Astrocyte of the cerebellum (primary cell): ENCODE measurements at places on chromosomes 7 and 10.

DNA sequence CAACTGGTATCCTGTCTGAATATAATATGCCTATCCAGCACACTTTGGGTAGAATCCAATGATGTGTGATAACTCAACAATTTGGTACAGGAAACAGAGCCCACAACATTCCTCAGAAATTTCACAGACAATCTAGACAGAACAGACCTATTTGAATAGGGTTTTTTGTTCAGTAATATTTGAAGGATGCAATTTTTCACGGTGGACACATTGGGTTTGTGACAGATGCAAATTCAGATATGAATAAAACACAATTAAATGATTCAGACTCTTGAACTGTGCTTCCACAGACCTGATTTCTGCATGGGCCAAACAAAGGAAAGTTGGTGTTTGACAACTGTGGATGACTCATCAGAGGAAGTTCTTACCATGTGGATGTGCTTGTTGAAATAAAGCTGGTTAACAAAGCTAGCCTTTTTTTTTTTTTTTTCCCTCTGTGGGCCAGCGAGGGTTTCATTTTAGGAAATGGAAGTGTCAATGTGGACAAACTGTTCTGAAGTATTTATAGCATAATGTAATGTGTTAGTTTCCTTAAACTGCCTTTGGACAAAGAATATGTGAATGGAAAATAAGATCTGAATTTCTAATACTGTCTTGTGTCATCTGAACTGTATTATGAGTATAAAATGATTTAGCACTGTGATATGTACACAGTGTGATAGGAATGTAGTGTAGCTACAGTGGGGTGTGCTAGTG lies 43.2 kb upstream of the FAM133B start:
- peak; percentile 96 for DNase-seq

DNA sequence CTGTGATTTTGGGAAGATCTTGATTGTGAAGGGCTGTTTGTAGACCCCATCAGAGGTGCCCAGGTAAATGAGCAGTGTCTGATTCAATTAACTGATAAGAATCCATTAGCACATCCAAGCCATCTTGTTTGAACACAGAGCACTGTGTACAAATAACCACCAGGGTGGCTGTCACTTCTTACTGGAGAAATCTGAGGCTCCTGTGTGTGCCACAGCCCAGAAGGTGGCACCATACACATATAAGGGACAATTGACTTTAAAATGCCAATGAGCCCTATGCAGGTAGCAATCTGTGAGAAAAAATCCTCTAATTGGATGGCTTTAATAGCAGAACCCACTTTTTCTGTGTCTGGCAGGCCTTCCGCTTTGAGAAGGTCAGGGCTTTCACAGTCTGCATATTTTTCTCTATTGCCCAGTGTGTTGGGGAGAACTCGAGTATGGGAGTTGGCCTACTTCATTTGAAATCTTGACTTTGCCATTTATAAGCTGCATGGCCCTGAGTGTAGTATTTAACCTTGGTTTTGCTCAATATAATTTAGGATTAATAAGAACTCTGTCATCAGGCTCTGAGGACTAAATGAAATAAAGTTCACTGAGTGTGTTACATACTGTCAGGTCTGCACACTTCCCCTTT lies 517.4 kb downstream of the CCSER2 start:
- DNase-seq = no peak

DNA sequence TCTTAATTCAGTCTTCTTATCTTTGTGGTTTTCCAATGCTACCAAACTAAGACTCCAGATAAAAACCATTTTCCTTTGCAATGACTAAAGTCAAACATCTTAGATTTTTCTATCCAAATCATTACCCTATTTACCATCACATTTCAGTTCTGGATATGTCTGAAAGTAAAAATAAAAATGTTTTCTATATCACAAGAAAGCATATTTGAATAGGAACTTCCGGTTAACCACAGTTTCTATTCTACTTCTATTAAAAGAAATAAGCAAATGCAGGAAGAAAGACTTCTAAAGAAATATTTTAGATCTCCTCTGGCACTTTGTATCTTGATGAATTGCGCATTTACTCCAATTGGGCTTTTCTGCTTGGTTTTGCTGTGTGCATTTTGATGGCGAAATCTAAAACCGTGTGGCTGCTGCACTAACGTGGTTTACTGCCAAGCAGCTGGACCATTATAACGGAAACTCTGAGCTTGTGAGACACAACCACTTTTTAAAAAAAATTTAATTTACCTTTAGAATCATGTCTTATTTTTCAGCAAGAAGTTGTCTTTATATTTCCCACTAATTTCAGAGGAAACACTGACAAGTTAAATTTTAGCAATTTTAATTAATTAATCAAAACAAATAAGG lies 146.1 kb downstream of the VPS50 start:
- DNase-seq = no peak

DNA sequence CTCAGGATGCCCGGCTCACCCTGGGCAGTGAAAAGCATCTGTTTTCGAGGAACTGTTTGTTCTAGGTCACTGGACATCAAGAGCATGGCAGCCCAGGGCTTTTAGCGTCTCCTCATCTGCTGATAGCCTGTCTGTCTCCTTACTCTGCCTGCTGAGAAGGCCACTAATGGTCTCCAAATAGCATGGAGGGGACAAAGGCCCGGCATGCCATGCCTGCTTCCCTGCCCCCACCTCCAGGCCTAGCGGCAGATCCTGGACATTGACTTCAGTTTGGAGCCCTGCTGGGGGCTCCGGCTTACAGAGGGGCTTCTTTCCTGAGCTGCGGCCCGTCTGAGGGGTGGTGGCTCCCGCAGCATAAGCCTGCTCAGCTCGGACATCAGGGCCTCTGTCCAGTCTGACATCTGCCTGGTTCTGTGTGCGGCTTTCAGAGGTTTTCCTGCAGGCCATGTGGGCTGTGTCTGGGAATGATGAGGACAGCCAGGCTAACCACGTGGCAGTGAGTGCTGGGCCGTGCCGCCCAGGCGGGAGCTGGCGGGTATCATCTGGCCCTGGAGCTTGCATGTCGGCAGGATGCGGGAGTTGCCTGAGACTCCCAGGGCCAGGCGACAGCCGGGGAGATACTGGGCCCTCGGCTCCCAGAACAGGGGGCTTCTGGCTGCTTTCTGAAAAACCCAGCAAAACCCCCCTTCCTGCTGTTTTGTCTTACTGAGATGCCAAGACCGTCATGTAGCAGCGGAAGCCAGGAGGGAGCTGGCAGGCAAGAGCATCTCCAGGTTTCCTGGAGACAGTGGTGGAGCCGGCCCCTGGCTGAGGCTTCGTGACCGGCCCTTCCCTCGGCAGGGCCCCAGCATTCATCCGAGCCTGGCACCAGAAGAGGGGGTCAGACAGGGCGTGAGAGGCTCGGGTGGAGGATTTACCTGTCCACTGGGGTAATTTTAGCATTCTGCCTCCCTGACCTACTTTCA lies 9.2 kb downstream of the PFKFB3 start:
- no peak for DNase-seq

DNA sequence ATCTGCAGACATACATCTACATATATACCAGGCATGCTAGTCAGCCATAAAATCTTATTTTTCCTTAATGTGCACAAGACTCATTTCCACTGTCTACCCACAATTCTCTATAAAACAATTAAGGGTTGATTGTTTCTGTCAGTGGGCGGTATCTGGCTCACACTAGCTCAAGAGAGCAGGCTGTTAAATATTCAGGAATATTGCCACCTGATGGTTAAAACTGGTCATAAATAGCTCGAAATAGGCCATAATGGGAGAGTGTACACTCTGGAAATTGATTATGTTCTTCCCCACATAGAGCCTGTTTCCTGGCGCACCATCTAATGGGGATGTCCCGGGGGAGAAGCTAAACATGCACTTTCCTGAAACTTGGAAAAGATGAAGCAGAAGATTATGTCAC lies 620.6 kb upstream of the ANKRD30A start:
- no peak for DNase-seq

GRCh38 chr10:110355922-110356627 lies 51.4 kb upstream of the SMNDC1 start:
- no peak for DNase-seq

- DNase-seq = peak; percentile 32
Observed at GRCh38 chr10:97508342-97508741, 9.6 kb downstream of the UBTD1 start.

DNA sequence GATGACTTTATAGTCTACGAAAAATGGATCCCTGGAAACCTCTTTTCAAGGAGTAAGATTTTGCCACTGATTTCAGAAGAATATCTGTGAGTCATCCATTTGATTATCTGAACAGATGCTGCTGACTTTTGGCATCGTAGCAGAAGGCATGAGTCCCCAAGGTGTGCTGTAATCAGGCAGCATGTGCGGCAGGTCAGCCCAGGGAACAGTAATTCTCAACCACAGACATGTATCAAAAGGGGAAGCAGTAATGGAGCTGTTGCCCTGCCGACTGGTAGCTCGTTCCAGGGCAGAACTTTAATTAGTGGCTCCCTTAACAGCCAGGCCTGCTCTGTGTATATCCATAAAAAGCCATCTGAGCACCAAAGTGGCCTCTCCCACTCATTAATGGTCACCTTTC lies 5.7 kb upstream of the VWC2 start:
- DNase-seq = no peak

GRCh38 chr7:44154703-44155102 lies 13.6 kb upstream of the MYL7 start:
- no peak for DNase-seq
